ENCODE measurements at places on chromosomes 7 and 10.

DNA sequence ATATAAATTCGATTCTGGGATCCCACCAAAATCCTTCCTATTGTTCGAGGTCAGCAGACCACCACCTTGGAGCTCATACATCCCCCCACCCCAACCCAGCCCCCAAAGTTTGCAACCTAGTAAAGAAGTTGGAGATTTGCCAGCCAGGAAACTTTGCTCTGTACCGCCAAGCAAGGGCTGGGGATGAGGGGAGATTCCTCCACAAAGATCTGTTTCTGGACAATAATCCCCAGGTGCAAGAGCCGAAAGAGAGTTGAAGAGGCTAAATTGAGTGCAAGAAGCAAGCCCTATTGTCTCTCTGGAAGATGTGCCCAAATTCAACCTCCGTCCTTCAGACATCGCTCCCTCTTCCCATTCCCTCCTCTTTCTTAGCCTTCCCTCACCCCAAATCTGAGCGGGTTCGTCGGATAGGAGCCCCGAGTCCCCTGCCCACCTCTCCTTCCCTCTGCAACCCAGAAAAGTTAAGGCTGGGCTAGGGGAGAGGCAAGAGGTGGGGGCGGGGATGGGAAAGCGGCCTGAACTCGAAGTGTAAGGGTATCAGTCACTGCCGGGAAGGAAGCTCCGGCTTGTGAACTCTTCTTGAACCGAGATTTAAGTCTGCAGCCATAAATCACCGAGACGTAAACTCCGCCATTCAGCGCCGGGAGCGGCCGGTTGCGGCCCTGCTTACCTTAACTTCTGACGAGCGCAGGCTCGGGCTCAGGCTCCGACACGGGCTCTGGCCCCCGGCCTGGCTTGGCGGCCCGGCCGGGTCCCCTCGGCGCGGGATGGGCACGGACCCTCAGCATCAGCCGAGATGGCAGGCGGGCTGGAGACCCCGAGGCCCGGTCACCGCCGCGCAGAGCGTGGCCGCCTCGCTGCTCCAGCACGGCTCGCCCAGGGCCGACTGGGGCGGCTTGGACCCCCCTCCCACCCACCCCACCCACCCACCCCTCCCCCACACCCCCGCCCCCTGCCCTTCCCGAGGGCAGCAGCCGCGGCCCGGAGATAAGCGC, 10.8 kb upstream of the HOXA2 start:
- DNase-seq, result no peak

- DNase-seq, result no peak
Measured at GRCh38 chr7:4109481-4110110, 572.5 kb upstream of the FOXK1 start.

GRCh38 chr7:22109761-22110160, 164.1 kb upstream of the CDCA7L start:
- DNase-seq, result no peak

GRCh38 chr10:65501259-65501658, 1424.6 kb upstream of the LRRTM3 start:
- no peak for DNase-seq

DNA sequence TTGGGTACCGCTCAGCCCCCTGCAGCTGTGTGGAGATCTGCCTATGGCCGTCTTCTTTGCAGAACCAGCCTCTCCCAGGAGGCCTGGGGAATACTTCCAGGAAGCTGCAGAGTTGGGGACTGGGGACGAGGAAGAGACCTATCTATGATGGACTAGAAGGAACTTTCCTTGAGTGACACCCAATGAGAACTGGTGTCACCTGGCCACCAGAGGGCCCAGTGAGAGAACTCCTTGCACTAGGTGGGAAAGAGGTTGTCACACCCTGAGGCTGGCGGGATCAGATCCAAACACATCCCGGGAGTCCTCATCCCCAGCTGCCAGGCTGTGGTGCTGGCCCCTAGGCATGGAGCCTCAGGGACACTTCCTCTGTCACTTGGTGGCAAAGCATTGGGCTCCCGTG, 4.9 kb upstream of the GRID2IP start:
- no peak for DNase-seq

DNA sequence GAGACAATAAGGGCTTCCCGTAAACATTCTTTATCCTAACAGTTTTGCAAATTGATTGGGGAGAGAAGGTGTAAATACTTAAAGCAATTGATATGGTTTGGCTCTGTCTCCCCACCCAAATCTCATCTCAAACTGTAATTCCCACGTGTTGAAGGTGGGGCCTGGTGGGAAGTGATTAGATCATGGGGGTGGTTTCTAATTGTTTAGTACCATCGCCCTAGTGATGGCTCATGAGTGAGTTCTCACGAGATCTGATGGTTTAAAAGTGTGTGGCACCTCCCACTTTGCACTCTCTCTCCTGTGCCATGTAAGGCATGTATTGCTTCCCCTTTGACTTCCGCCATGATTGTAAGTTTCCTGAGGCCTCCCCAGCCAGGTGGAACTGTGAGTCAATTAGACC, 22.1 kb upstream of the CAPZA2 start:
- no peak for DNase-seq

GRCh38 chr7:44067064-44067951, 1.9 kb upstream of the PGAM2 start:
- no peak for DNase-seq

- DNase-seq, result no peak
Measured at GRCh38 chr7:84912993-84913635, 273.7 kb downstream of the SEMA3D start.

GRCh38 chr10:91198781-91199180, 21.7 kb upstream of the PCGF5 start:
- no peak for DNase-seq

GRCh38 chr10:90889636-90890035, 17.9 kb downstream of the RPP30 start:
- DNase-seq, result no peak

DNA sequence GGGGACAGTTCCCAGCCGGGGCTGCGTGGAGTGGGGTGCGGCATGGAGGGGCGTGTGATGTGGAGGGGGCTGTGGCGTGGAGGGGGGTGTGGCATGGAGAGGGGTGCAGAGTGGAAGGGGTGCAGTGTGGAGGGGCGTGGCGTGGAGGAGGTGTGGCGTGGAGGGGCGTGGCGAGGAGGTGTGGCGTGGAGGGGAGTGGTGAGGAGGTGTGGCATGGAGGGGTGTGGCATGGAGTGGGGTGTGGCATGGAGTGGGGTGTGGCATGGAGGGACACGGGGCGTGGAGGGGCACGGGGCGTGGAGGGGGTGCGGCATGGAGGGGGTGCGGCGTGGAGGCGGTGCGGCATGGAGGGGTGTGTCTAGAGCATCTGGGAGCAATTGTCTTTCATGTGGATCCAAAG, 33.6 kb downstream of the NKX6-2 start:
- DNase-seq, result no peak

DNA sequence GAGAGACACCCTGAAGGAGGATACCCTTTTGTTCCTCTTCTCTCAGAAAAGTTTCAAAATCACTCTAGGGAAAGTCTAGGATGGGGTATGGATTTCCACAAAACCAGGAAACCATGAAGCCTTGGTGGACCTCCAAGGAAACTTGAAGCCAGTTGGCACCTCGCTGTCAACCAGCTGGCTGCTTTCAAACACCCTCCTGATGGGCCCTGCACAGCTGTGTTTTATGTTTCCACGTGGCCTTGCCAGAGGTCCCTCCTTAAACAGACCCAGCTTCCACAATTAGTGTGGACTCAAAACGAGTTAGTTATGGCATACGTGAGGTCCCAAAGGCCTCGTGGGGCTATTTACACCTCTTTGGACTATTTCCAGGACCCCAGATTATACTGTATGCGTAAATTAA, 5.9 kb downstream of the PPP1R3A start:
- no peak for DNase-seq

GRCh38 chr10:16952080-16952479, 134.9 kb upstream of the RSU1 start:
- DNase-seq, result no peak

GRCh38 chr10:129871966-129872365, 92.1 kb downstream of the EBF3 start:
- DNase-seq, result no peak

- DNase-seq, result no peak
Measured at GRCh38 chr10:14259696-14260566, 70.8 kb downstream of the FRMD4A start.

DNA sequence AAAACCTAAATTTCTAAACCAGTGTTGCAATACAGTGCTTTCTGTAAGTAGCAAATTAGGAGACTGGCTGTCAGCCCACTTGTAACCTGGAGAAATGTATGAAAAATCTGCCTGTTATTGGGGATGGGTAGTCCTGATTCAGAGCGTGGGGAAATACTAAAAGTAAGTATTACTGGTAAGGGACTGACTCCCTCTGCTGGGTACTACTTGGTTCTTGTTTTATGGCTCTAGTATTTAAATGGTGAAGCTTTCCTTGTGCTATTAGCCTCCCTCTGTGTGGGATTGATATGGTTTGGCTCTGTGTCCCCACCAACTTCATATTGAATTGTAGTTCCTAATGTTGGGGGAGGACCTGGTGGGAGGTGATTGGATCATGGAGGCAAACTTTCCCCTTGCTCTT, 886.1 kb downstream of the SORCS1 start:
- no peak for DNase-seq

GRCh38 chr7:119233015-119233414, 1008.5 kb downstream of the ANKRD7 start:
- DNase-seq, result no peak

DNA sequence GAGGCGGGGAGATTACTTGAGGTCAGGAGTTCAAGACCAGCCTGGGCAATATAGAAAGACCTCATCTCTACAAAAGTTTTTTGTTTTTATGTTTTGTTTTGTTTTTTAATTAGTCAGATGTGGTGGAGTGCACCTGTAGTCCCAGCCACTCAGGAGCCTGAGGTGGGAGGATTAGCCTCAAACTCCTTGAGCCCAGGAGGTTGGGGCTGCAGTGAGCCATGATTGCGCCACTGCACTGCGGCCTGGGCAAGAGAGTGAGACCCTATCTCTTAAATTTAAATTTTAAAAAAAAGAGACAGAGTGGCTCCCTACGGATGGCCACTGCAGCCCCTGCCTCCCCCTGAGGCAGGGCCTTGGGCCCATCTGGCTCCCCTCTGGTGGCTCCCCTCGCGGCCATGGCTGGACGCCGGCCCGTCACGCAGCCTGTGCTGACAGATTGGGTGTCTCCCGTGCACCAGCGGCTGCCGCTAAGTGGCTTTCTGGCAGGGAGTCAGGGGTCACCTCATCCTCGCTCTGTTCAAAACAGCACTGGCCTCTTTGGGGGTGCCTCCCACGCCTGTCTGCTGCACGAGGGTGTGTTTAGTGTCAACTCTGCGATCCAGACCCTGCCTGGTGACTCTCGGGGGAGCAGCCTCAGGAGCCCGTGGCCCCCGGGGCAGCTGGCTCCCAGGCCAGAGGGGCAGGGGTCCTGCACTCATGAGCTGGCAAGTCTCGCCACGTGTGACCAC, 44.4 kb upstream of the ELN start:
- no peak for DNase-seq

DNA sequence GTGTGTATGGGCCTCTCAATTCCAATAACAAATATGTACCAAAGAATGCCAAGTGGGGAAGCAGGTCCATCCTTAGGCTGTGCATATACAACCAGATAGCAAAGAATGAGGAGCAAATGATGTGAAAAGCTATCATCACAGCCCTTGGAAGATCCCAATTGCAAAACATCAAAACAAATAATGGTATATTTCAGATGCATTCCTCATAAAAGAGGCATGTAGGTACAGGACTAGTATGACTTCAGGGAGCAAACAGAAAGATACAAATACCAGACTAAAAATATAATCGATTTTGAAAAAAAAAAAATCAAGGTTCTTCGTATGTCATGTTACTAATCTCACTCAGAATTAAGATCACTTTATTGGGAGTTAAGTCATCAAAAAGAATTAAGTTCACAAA, 18.5 kb upstream of the SPOCK2 start:
- no peak for DNase-seq

- DNase-seq, result no peak
Measured at GRCh38 chr7:44098092-44099068, 5.8 kb upstream of the AEBP1 start.

- no peak for DNase-seq
Measured at GRCh38 chr7:10934292-10934691, 39.4 kb upstream of the PHF14 start.

GRCh38 chr10:12995425-12995861, 6.1 kb downstream of the CCDC3 start:
- no peak for DNase-seq

DNA sequence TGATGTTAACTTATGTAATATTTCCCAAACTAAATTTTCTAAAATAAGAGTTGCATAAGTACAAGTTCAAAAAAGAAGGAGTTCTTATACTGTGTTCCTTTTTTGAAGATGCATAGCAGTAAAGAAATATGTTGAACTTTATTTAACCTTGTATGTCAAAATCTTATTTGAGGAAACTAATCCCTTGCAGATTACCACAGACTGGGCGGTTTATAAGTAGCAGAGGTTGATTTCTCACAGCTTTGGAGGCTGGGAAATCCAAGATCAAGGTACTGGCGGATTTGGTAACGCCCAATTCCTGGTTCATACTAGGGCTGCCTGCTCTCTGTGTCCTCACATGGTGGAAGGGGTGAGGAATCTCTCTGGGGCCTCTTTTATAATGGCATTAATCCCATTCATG, 68.5 kb downstream of the GNAT3 start:
- DNase-seq, result no peak

- DNase-seq, result no peak
Measured at GRCh38 chr7:151934584-151934983, 21.7 kb upstream of the GALNTL5 start.

DNA sequence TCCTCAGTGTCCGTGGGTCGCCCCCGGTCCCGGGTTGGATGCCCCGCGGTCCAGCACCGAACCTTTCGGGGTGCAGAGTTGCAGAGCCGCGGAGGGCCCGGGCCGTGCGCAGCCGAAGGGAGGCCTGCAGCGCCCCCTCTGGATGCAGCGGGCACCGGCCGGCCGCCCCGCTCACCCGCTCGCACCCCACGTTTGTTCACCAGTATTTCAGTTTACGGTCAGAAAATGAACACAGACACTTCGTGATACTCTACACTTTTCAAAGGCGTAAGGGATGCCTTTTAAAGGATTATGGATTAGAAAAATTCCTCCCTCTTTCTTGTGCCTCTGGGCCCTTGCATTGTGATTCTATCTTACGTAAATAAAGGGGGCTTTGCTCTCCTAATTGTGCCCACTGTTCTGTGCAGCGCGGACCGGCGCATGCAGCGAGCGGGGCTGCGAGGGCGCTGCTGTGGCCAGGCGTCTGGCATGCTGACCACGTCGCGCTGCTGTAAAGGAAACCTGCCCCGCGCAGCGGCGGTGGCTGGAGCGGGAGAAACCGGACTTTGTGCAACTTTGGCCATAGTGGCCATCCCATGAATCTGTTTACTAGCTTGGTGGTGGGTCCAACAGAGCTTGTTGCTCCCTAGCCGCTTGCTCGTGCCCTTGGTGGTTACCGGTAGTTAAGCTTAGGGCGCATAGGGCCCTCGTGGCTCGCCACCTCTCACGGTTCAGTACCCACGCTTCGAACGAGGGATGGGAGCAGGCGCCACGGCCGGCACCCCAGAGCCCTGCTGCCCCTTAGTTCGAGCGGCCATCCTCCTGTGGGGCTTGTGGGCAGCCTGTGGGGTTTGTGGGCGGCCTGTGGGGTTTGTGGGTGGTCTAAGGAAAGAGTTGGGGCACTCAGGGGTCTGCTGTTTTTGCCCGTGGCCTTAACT, 739 bp upstream of the MEST start:
- no peak for DNase-seq

- no peak for DNase-seq
Measured at GRCh38 chr10:49387071-49387470, 8.8 kb downstream of the DRGX start.

All from GM12891 (cell line).